CD4-positive, alpha-beta T cell (primary cell): ENCODE measurements at places on chromosomes 2 and 18.
A peak's percentile ranks its signal among the peaks of the same experiment; 100 is the strongest.

GRCh38 chr2:101872480-101872879, 119.3 kb upstream of the IL1R2 start:
- no peak overlapping the region for H3K4me3 ChIP-seq
- DNase-seq = no peak
- no peaks in the 10 kb centered on the region for H3K27me3 ChIP-seq
- H3K4me1 ChIP-seq = no peaks in the 10 kb centered on the region
- peaks cover 94% of the 10 kb centered on the region for H3K36me3 ChIP-seq

DNA sequence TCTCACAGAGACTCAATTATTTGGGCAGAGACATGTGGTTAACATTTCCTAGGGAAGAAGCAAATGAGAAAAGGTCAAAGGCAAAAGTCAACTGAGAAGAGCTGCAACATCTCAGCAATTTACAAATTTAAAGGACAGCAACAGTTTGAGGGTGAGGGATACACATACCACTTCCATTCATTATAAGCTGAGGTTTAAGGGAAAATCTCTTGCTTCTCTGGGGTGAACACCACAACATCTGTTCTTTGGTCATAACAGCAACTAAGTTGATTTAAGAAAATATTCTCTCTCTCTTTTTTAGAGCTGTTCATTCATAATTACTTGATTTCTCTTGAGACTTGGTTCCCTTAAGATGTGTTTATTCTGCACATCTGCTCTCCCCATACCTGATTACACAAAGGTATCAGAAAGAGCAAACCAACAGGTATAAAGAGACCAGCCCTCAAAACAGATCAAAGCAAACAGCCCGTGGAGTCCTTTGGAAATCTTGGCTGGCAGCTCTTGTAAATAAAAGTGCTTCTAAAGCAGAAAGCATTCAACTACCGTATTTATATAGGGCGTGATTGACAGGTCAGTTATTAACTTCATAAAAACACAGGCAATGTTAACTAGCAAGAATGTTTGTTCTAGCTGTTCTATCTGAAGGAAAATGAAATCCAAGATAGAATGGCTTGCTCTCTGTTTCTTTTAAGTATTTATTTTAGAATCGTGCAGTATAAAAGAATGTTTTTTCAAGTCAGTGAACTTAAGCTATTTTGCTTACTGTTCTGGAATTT, 132.8 kb downstream of the THADA start:
- H3K27me3 ChIP-seq = no peaks in the 10 kb centered on the region
- H3K36me3 ChIP-seq = no peaks in the 10 kb centered on the region
- no peak for DNase-seq

DNA sequence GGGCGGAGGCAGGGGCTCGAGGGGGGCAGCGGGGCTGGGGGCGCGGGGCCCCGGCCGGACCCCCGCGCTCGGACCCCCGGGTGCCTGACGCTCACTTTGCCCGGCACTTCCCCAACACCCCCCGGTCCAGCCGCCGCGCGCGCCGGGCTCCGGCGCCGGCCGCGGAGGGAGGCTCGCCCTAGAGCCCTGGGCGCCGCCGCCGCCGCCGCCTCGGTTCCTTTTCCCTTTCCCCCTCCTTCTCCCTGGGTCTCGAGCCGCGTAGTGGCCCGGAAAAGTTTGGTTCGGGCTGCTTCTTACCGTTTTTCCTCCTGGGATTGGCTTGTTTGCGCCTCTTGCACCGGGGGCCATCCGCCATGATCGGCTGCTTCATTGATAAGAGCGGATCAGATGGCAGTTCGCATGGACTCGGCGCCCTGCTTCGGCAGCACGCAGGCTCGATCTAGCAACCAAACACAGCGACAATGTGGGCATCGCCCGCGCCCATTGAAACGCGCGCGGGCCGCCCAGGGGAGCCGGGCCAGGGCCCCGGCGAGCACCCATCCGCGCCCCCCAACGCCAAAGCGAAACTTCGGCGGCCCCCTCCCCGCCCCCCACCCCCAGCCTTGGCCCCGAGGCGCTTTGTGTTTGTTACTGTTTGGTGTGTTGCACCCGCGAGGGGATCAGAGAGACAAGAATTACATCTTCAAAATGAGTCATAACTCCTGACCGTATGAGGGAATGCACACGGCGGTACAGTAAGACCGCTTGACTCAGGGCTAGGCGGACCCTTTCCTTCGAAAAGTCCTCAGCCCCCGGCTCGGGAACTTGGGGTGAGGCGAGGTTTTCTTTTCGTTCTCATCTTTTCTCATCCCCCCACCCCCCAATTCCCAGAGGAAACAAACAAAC, 2.7 kb downstream of the ZEB2 start:
- H3K27ac ChIP-seq = peak overlapping the region; percentile 48
- H3K4me1 ChIP-seq = peaks cover 34% of the 10 kb centered on the region
- no peak for DNase-seq
- no peaks in the 10 kb centered on the region for H3K36me3 ChIP-seq
- peak overlapping the region; percentile 68 for H3K4me3 ChIP-seq

DNA sequence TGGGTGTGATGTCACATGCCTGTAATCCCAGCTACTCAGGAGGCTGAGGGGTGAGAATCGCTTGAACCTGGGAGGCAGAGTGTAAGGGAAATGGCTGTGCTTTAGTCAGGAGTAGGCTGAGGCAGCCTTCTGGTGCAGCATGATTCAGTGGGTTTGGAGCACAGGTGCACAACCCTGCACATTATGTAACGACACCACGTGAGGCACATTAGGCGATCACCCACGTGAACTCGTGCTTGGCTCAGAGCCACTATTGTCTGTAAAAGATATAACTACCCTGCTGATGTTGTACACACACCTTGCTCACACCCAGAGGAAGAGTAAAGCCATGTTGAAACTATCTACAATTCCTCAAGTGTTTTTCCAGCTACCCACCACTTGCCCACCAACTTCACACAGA, 54.8 kb upstream of the ZC3H15 start:
- no peak overlapping the region for H3K4me3 ChIP-seq
- no peaks in the 10 kb centered on the region for H3K36me3 ChIP-seq
- no peaks in the 10 kb centered on the region for H3K27me3 ChIP-seq
- no peak for DNase-seq
- H3K4me1 ChIP-seq = no peaks in the 10 kb centered on the region

DNA sequence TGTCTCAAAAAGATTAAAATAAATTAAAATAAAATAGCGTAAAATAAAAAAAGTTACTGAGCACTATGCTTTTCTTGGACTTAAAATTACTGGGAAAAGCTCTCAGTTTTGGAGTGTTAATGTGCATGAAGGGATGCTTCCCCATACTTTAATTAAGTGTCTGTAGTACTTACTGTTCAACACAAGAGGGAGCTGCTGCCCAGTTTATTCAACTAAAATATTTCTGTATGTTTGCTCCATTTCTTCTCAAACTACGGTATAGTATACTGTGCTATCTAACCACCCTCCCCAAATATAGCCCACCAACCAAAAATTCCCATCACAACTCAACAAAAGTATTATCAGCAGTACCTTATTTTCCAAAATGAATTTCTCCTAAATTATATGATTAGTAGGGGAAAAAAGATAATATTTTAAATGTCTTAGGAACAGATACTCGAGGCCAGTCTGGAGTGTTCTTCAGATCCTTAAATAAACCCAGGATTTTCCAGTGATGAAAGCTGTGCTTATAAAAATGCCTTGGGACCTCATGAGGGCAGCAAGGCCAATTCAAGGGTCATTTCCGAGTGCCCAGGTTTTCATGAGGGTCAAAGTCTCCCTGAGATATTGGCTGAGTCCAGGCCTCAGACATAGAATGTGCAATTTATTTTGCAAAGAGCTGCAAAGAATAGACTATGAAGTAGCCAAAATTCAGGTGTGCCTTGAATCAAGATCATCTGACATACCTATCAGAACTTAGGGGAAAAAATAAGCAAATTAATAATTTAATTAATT, 64.1 kb downstream of the CHRNA1 start:
- no peaks in the 10 kb centered on the region for H3K4me1 ChIP-seq
- no peak overlapping the region for H3K4me3 ChIP-seq
- no peak overlapping the region for H3K27ac ChIP-seq
- no peaks in the 10 kb centered on the region for H3K27me3 ChIP-seq
- H3K36me3 ChIP-seq = no peaks in the 10 kb centered on the region

- no peak for DNase-seq
- no peaks in the 10 kb centered on the region for H3K27me3 ChIP-seq
- H3K4me3 ChIP-seq = no peak overlapping the region
- peaks cover 74% of the 10 kb centered on the region for H3K36me3 ChIP-seq
- H3K4me1 ChIP-seq = no peaks in the 10 kb centered on the region
Measured at GRCh38 chr18:32126538-32126937, 34.9 kb downstream of the RNF138 start.

DNA sequence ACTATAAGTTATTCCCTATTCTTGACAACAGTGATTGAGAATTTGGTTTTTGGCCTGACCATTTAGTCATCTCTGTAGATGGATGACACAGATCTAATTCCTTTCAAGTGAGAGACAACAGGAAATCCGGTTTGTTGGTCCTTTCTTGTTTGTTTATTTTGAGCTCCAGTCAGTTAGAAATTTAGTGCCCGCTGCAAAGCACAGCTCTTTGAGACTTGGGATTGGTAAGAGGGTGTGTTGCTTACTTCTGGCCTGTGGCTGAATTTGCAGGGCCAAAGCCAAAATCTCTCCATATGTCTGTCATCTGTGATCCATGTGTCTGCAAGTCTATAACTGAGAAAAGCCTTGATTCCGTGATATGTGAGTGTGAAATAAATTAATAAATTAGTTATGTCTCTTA, 74.3 kb downstream of the BIN1 start:
- no peaks in the 10 kb centered on the region for H3K36me3 ChIP-seq
- no peak overlapping the region for H3K27ac ChIP-seq
- peaks cover 5% of the 10 kb centered on the region for H3K27me3 ChIP-seq

DNA sequence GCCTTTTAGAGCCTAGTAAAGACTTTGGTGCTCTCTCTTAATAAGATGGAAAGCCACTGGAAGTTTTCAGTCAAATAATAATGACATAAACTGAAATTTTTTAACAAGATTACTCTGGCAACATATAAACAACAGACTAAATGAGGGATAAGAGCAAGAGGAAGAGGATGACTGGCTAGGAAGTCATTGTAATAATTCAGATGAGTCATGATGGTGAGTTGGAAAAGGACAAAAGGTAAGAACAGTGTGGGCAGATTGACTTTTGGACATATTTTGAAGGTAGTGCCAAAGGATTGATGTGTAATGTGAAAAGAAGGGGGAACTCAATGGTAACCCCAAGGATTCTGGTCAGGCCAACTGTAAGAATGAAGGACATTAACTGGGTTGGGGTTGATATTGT, 310.3 kb downstream of the NOL4 start:
- no peak overlapping the region for H3K4me3 ChIP-seq
- no peaks in the 10 kb centered on the region for H3K27me3 ChIP-seq
- H3K27ac ChIP-seq = no peak overlapping the region
- no peaks in the 10 kb centered on the region for H3K4me1 ChIP-seq
- H3K36me3 ChIP-seq = no peaks in the 10 kb centered on the region

- no peaks in the 10 kb centered on the region for H3K27me3 ChIP-seq
- DNase-seq = peak; percentile 40
- H3K36me3 ChIP-seq = no peaks in the 10 kb centered on the region
Measured at GRCh38 chr2:9782197-9782719, 61.0 kb upstream of the TAF1B start.

DNA sequence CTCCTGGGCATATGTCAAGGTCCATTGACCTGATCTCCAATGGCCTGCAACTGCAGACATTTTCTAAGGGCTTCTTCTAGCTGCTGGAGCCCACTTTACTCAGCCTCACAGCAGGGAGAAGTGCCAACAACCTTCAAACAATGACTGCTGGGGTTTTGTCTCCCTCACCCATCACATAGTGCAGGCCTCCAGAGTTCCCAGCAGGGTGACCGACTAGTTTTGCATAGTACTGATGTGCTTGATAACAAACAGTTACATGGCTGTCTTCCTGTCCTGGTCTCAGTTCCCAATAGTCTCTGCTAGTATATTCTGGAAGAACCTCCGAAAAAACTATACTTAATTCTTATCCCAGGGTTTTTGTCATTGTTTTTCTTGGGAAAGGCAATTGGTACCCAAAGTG, 10.4 kb upstream of the NETO1 start:
- no peak for DNase-seq
- H3K36me3 ChIP-seq = no peaks in the 10 kb centered on the region
- H3K27ac ChIP-seq = no peak overlapping the region
- no peaks in the 10 kb centered on the region for H3K4me1 ChIP-seq
- H3K4me3 ChIP-seq = no peak overlapping the region
- H3K27me3 ChIP-seq = no peaks in the 10 kb centered on the region

GRCh38 chr2:18987016-18987415, 371.4 kb downstream of the OSR1 start:
- no peak overlapping the region for H3K4me3 ChIP-seq
- H3K27me3 ChIP-seq = no peaks in the 10 kb centered on the region
- no peak overlapping the region for H3K27ac ChIP-seq
- no peak for DNase-seq

DNA sequence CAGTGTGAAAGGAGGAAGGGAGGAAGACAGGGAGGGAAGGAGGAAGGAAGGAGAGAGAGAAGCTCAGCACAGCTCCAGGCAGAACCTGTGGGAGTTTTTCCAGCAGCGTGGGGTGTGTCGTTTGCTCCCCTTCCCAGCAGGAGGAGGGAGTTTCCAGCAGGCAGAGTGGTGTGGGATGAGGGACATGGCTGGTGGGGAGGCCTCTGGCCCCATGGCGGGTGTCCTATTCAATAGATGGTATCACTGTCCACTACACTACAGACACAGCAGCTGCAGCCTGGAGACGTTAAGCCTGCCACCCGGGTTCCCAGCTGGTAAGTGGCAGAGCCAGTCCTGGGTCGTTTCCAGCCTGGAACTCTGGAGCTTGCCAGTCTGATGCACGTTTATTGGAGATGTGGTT, 44.7 kb downstream of the GLI2 start:
- no peak for DNase-seq
- H3K36me3 ChIP-seq = no peaks in the 10 kb centered on the region
- no peak overlapping the region for H3K27ac ChIP-seq
- H3K4me3 ChIP-seq = no peak overlapping the region
- no peaks in the 10 kb centered on the region for H3K4me1 ChIP-seq

- H3K27me3 ChIP-seq = no peaks in the 10 kb centered on the region
- no peak for DNase-seq
- H3K36me3 ChIP-seq = no peaks in the 10 kb centered on the region
- no peaks in the 10 kb centered on the region for H3K4me1 ChIP-seq
Measured at GRCh38 chr2:217149087-217149660, 289.3 kb upstream of the TNP1 start.

GRCh38 chr2:26011609-26011989, 22.3 kb upstream of the RAB10 start:
- H3K27me3 ChIP-seq = no peaks in the 10 kb centered on the region
- no peaks in the 10 kb centered on the region for H3K4me1 ChIP-seq
- no peaks in the 10 kb centered on the region for H3K36me3 ChIP-seq

DNA sequence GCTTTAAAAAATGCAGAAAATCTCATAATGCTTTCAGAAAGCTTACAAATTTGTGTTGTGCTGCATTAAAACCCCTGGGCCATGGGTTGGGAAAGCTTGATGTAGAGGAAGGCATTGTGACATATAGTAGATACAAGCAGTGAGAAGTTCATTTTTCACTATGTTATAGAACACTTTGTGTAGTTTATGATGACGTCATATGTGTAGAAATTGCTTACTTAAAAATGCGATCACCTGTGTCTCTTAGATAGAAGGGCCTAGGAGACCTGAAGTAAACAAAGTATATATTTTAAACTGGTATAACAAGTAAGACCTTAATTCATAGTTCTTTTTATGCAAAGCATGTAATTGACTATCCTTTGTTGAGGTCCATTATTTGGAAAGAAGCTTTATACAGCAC, 393.5 kb downstream of the ARHGAP15 start:
- peaks cover 8% of the 10 kb centered on the region for H3K4me1 ChIP-seq
- no peak overlapping the region for H3K27ac ChIP-seq
- H3K27me3 ChIP-seq = no peaks in the 10 kb centered on the region
- no peak for DNase-seq
- no peak overlapping the region for H3K4me3 ChIP-seq
